Naive thymus-derived CD4-positive, alpha-beta T cell (primary cell): ENCODE measurements at places on chromosomes 16 and 17. TPM values are rescaled to one million over a fixed set of nuclear protein-coding genes. Genes with fewer than 3 reads are reported as not detected.

DNA sequence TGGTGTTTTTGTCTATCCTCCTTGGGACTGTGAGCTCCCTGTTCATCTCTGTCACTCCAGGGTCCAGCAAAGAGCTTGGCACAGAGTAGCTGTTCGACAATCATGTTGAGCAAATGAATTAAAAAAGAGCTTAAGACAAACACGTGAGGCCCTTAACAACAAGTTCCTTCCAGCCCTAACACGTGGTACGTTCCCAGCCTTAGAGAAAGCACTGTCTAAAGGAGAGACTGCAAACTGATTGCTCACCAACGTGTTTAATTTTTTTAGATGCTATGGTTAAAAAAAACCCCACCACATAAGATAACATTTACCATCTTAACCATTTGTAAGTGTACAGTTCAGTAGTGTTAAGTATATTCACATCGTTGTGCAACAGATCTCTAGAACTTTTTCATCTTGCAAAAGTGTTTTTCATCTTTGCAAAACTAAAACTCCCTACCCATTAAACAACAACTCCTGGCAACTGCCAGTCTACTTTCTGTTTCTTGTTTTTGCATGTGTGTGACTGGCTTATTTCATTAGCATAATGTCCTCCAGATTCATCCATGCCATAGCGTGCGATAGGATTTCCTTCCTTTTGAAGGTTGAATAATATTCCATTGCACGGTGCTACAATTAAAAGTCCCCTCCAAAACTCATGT is 28.2 kb downstream of the LAT start:
- peak; percentile 88 for DNase-seq

Gene CCDC154
- not detected for polyA plus RNA-seq

GRCh38 chr17:70024253-70024652 is 50.8 kb upstream of the KCNJ16 start:
- DNase-seq = no peak

DNA sequence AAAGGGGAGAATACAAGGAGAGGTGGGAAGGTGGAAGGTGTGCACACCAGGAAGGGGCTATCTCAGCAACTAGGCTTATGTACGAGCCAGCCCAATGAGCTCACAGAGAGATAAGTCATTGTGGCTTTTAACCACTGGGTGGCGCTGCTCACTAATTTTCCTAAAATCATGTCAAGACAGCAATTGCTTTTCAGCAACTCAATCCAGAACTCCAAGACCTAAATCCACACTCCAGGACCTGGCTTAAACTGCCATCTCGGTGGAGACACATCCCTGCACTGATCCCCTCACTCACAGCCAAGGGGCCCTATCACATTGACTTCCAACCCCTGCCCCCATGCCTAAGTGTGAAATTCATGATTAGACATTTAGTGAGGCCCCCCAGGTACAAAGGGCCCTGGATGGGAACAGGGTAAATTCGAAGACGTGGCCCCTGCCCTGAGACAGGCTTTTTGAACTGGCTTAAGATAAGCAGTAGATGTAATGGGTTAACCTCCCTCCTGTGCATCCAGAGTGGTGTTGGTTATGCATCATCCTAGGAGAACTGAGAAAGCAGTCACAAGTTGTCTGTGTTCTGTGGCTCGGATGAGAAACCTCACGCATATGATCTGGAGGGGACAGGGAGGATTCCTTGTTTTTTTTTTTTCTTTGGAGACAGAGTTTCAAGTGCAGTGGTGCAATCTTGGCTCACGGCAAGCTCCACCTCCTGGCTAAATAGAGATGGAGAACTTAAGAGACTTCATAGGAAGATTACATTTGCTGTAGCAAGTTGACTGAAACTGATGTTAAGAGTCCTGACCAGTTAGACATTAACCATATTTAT is 11.5 kb downstream of the CCL16 start:
- peak; percentile 40 for DNase-seq
